ENCODE measurements at places on chromosomes 1 and 21. TPM values are rescaled to one million over a fixed set of nuclear protein-coding genes. Genes with fewer than 3 reads are reported as not detected.

The INSRR gene
- under 0.01 TPM for total RNA-seq

The TRNP1 gene
- total RNA-seq = 5.3 TPM

The TMPRSS15 gene
- total RNA-seq = not detected

The DDAH1 gene
- total RNA-seq = 17.8 TPM

All from smooth muscle cell of the coronary artery (primary cell).